AG20443 (cell line): ENCODE measurements at places on chromosomes 2 and 18.

GRCh38 chr18:23235860-23236259 lies 100.6 kb downstream of the CABLES1 start:
- DNase-seq: no peak

- no peak for DNase-seq
These were observed 443.7 kb downstream of the TNS1 start for GRCh38 chr2:217559084-217559483.

GRCh38 chr2:115942800-115943199 lies 1500.4 kb downstream of the DPP10 start:
- no peak for DNase-seq

DNA sequence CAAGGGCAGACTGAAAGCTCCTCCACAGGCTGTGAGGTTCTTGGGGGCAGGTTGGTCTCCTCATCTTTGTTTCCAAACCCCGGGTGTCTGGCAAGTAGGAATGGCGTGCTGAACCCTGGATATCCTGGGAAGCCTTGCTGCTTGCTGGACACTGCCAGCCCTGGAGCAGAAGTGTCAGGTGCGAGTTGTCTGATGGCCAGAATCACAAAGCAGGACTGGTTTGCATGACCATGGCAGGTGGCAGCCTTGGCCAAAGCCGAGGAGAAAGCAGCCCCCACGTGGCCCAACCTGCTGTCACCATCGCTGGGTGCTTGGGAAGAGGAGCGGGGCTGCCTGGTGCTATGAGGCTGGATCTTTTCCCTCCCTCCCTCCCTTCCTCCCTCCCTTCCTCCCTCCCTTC lies 309.5 kb upstream of the HS6ST1 start:
- no peak for DNase-seq

GRCh38 chr18:29749704-29750103 lies 1292.8 kb downstream of the DSC3 start:
- DNase-seq: peak; percentile 7

DNA sequence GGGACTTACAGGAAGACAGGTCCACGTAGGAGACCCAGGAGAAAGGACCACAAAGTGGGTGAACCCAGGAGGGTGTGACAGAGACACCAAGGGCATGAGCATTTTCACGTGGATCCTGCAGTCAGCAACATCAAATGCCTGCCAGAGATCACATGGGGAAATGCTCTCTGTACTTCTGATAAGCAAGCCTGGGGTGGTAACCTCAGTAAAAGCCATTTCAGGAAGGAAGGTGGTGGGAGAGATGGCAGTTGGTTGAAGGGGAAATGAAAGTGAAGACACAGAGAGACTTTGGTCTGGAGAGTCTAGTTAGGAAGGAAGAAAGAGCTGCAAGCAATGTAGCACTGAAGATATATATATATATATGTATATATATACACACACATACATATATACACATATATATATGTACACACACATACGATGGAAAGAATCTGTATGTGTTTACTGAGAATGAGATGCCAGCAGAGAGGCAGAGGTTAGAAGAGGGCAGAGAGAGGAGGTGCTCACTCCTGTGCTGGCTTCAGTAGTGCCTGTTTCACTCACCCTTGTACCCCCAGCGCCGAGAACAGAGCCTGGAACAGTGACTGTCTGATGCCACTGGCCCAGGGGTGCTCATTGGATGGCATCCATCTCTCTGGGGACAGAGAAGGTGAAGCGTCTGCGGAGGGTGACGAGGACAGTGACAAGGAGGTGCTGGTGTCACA lies 314.9 kb downstream of the AFF3 start:
- DNase-seq: no peak

GRCh38 chr18:55345103-55345950 lies 242.7 kb downstream of the TCF4 start:
- DNase-seq: no peak

DNA sequence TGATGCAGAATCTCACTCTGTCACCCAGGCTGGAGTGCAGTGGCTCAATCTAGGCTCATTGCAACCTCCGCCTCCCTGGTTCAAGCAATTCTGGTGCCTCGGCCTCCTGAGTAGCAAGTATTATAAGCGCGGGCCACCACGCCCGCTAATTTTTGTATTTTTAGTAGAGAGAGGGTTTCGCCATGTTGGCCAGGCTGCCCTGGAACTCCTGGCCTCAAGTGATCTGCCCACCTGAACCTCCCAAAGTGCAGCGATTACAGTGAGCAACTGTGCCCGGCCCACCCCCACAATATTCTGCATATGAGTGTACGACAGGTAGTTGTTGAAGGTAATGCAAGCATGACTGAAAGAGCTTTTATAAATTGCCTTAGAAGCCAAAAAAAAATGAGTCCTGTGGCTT lies 1.2 kb downstream of the WDR75 start:
- no peak for DNase-seq
